ENCODE measurements at places on chromosomes 2 and 18. TPM values are rescaled to one million over a fixed set of nuclear protein-coding genes. Genes with fewer than 3 reads are reported as not detected.
A peak's percentile ranks its signal among the peaks of the same experiment; 100 is the strongest.

DNA sequence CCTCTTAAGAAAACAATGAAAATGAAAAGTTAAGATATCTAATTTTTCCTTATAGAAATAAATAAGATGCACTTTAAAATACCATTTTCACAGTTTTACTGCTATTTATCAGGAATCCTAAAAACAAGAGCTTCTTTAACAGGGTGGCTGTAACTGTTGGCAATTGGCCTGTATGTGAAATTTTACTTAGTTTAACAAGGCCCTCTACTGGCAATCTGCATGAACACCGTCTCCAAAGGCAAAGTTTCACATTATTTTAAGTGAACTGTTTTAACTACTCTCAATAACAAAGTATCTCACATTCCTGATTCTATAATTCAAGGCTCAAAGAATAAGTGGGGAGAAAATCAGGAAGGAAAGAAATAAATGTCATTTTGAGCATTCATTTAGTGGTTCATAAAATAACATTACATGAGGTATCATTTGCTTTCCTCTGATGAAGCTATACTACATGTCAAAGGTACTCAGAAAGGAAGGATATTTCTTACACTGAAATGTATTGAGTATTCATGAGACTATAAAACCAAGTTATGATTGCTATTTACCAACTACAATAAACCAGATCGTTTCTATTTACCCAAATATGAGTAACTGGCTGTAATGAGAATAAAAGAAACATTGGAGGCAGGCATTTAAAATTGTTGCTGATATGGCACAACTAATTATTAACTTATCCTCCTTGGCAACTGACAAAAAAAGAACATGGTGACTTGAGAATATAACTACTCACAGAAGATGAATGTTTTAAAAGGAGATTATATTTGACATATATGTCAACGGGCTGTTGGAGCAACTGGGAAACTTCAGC is 7.0 kb downstream of the NCKAP5 start:
- no peak for DNase-seq

DNA sequence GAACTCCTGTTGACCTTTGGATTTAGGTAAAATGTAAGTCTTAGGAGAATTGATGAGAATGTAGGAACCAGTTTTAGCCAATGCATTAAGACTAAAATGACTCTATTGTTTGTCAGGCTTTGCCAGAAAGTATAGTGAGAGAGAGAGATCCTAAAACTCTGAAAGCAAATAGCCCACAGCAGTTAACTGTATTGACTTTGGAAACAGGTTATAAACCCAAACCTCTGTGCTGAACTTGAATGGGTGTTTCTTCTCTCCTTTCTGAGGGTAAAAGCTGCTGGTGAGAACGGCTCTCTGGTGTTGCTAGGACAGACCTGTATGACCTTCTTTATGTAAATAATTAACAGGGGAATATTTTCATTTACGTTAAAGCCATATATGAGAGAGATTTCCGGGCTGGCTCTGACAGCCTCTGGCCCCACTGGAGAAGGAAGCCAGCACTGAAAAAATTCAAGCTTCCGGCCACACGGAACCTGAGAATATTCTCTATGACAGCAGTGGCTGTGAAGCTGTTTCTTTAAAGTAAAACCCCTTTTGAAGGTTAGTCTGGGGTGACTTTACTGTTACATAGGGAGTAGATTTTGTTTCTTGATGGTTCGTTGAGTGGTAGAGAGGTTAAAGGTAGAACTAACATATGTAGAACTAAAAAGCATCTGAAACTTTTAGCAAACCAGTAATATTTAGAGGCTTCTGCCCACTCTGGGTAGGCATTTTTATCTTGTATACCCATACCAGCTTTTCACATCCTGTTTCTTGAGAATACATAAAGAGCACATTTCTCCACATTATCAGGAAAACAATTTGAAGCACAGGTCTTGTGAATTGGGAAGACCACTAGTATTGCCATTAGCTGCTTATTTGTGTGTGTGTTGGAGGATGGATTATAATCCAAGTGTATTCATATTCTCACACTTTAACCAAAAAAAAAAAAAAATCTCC is 123.8 kb downstream of the SPTBN1 start:
- DNase-seq, result no peak

- no peak for DNase-seq
Measured at GRCh38 chr2:230319211-230319862, 7.7 kb upstream of the SP140L start.

GRCh38 chr18:46098616-46098933 is 479 bp upstream of the ATP5F1A start:
- DNase-seq, result no peak

DNA sequence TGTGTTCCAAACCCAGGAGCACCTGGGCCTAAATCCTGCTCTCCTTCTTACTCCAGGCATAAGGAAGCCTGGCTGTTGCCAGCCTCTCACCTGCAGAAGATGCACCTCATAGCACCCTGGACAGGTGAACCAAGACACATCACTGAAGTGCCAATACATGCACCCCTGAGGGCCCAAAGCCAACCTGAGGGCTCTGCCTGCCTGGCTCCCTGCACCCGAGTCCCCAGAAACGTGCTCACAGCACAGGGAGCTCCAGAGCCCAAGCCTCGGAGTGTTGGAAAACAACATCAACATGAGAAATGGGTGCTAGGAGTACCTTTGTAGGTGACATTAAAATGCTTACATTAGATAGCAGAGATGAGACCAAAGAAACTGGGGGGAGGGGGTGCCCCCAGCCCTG is 96.3 kb upstream of the RAB6C start:
- DNase-seq, result no peak

DNA sequence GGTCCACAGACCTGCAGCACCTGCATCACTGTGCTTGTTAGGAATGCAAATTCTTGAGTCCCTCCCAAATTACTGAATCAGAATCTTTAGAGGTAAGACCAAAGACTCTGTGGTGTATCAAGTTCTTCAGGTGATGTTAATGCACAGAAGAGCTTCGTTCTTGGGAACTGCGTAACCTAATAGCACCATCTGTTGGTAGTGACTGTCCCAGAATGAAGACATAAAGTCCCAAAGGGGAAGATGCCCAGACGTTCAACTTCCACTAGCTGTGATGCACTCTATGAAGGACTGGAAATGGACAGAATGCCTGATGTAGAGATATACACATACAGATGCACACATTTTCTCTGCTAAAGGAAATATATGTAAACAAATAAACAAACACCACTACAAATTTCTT is 576.0 kb downstream of the LRP1B start:
- DNase-seq, result no peak

GRCh38 chr2:201858281-201859184 is 52.2 kb downstream of the CDK15 start:
- no peak for DNase-seq

- no peak for DNase-seq
Measured at GRCh38 chr2:65098741-65099140, 31.2 kb downstream of the RAB1A start.

DNA sequence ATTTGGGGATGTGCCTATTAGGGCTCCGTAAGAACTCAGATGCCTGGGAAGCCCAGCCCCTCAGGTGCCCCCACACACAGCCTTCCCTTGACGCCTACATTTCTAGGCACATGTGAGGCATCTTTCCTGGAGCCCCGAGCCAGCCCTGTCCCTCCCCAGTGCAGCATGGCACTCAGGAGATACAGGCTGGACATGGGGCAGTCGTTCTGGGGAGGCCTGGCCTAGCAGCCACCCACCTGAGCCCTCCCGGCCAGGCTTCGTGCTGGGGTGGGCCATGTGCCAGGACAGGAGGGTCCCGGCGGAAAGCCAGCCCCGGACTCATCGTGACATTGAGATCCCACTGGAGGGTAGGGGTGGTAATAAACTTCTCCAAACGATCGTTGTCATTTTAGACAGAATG is 15.2 kb downstream of the BOK start:
- DNase-seq, result no peak

GRCh38 chr2:160137464-160137863 is 62.6 kb downstream of the ITGB6 start:
- DNase-seq, result no peak

DNA sequence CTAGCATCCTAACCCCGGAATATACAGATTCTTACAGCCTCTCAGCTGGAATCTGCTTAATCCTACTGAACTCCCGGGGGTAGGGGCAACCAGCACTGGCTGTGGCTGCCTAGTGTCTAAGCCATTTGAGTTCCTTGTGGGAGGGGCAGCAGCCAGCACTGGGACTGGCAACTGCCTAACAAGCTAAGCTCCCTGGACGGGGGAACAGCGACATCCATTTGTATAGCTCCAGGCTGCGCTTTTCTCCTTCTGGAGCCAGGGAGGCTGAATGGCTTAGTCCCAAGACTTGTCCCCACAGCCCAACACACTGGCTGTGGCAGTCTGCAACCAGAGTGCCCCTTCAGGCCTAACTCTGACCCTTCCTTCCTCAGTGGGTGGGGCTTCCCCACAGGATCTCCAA is 787.2 kb downstream of the METTL4 start:
- DNase-seq, result no peak

GRCh38 chr2:52145005-52145404 is 1113.1 kb upstream of the NRXN1 start:
- no peak for DNase-seq

- DNase-seq, result peak; percentile 10
Measured at GRCh38 chr2:30472326-30472725, 25.3 kb downstream of the LCLAT1 start.

GRCh38 chr2:120161190-120161589 is 62.0 kb downstream of the TMEM185B start:
- no peak for DNase-seq

GRCh38 chr2:110838657-110839384 is 106.4 kb downstream of the ACOXL start:
- no peak for DNase-seq

GRCh38 chr2:24973812-24974211 is 2.1 kb upstream of the DNAJC27 start:
- no peak for DNase-seq

- DNase-seq, result peak; percentile 8
Measured at GRCh38 chr18:23861805-23862470, 152.6 kb upstream of the TTC39C start.

DNA sequence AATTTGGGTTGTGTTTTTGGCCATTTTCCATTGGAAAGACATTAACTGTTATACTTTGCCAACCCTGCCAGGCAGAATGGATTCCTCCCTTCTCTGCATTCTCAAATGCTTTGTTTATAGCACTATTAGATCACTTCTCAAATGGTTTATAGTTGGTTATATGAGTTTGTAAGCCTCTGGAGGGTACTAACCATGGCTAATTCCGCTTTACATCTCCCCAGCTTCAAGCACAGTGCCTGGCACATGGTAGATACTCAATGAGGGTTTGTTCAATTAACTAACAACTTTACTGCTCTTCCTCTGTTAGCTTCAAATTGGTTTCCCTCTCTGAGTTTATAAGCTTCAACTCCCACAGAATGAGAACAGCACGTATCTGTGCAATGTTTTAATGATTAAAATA is 213.5 kb downstream of the SOX11 start:
- no peak for DNase-seq

DNA sequence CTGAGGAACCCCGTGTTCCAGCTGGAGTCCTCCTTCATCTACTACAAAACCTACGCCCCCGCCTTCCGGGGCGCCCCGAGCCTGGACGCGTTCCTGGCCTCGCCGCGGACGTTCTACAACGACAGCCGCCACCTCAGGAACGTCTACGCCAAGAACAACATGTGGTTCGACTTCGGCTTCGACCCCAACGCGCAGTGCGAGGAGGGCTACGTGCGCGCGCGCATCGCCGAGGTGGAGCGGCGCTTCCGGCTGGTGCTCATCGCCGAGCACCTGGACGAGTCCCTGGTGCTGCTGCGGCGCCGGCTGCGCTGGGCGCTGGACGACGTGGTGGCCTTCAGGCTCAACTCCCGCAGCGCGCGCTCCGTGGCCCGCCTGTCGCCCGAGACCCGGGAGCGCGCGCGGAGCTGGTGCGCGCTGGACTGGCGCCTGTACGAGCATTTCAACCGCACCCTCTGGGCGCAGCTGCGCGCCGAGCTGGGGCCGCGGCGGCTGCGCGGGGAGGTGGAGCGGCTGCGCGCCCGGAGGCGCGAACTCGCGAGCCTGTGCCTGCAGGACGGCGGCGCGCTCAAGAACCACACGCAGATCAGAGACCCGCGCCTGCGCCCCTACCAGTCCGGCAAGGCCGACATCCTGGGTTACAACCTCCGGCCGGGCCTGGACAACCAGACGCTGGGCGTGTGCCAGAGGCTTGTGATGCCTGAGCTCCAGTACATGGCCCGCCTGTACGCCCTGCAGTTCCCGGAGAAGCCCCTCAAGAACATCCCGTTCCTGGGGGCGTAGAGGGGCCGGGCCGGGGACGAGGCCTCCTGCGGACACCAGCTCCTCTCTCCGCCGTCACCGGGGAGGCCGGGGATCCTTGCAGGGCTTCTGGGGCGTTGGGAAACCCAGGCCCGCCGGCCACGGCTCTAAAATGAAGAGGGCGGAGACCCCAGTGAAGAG is 5.3 kb upstream of the NEU4 start:
- DNase-seq, result no peak

- no peak for DNase-seq
Measured at GRCh38 chr18:34643989-34644388, 66.1 kb upstream of the DTNA start.

DNA sequence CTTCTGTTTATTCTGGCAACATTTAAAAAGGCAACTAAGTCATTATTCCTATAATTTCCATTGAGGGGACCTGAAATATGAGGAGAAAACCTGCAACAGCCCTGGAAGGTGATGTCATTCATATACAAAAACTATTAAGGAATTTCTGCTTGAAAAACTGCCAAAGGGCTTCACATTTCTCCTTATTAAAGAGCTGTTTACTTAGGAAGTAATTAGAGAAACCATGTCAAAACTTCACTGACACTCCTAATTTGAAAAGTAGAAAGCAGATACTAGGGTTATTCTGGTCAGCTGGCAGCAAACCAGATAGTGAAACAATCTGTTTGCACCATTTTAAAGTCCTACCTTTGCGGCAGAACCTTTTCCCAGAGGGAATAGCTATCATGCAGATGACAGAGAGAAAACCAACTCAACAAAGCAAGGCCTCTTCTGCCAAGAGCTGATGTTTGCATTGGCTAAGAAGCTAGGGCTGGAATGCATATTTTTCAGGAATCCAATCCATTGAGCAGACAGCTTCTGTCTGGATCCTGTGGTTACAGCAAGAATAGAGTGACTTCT is 592.2 kb upstream of the SYT4 start:
- no peak for DNase-seq

GRCh38 chr2:197890168-197890567 is 85.8 kb downstream of the PLCL1 start:
- DNase-seq, result no peak

- no peak for DNase-seq
Measured at GRCh38 chr18:37805773-37806404, 240.3 kb upstream of the CELF4 start.

- DNase-seq, result no peak
Measured at GRCh38 chr2:217681791-217682190, 321.0 kb downstream of the TNS1 start.

The WDR7 gene
- 23.6 TPM for polyA plus RNA-seq

The SNORC gene
- 0.61 TPM for polyA plus RNA-seq

The IL1R2 gene
- polyA plus RNA-seq, result 6.2 TPM

The ZNF2 gene
- polyA plus RNA-seq, result 0.89 TPM

The COA5 gene
- 39.0 TPM for polyA plus RNA-seq

The MATN3 gene
- not detected for polyA plus RNA-seq

The CKAP2L gene
- 0.04 TPM for polyA plus RNA-seq

The LRP1B gene
- not detected for polyA plus RNA-seq

The ARHGAP15 gene
- polyA plus RNA-seq, result 35.4 TPM

The ALPG gene
- not detected for polyA plus RNA-seq

The CHRNG gene
- polyA plus RNA-seq, result not detected

The AMMECR1L gene
- polyA plus RNA-seq, result 2.5 TPM

The UGT1A7 gene
- not detected for polyA plus RNA-seq

Data from CD14-positive monocyte (primary cell).